ENCODE measurements at places on chromosomes 2 and 18. TPM values are rescaled to one million over a fixed set of nuclear protein-coding genes. Genes with fewer than 3 reads are reported as not detected.

GRCh38 chr2:42141687-42142546 lies 27.2 kb upstream of the EML4 start:
- H3K4me3 ChIP-seq = peak overlapping the region; percentile 64
- no peaks in the 10 kb centered on the region for H3K36me3 ChIP-seq
- peak overlapping the region; percentile 42 for H3K27ac ChIP-seq
- H3K27me3 ChIP-seq = no peaks in the 10 kb centered on the region
- DNase-seq = peak; percentile 45

- no peaks in the 10 kb centered on the region for H3K36me3 ChIP-seq
- peaks cover 21% of the 10 kb centered on the region for H3K4me1 ChIP-seq
- DNase-seq = no peak
- H3K27me3 ChIP-seq = no peaks in the 10 kb centered on the region
- H3K27ac ChIP-seq = no peak overlapping the region
- no peak overlapping the region for H3K4me3 ChIP-seq
These were observed 55.4 kb upstream of the CD28 start for GRCh38 chr2:203650860-203651613.

GRCh38 chr2:171210864-171211431 lies 50.3 kb upstream of the TLK1 start:
- no peak overlapping the region for H3K4me3 ChIP-seq
- DNase-seq = no peak
- H3K4me1 ChIP-seq = peaks cover 53% of the 10 kb centered on the region
- H3K36me3 ChIP-seq = 0 out of 2 replicates have a peak, but pooled peaks cover 3% of the 10 kb centered on the region
- H3K27me3 ChIP-seq = no peaks in the 10 kb centered on the region
- peak overlapping the region; percentile 83 for H3K27ac ChIP-seq

GRCh38 chr2:161041356-161041755 lies 118.9 kb upstream of the TANK start:
- no peak overlapping the region for H3K27ac ChIP-seq
- no peaks in the 10 kb centered on the region for H3K4me1 ChIP-seq
- H3K27me3 ChIP-seq = no peaks in the 10 kb centered on the region
- no peaks in the 10 kb centered on the region for H3K36me3 ChIP-seq
- no peak for DNase-seq

DNA sequence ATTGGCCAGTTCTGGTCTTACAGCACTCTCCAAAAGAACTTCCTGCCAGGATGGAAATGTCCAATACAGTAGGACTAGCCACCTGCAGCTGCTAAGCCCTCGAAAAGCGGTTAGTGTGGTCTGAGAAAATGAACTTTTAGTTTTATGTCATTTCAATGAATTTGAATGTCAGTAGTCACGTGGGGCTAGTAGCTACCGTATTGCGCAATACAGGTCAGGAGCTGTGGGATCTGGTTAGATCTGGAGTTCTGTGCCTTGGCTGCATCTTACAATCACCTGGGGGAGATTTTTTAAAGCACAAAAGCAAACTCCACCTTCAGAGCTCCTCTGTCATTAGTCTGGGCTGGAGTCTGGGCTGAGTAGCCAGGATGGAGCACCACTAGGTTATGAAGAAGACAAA lies 35.9 kb downstream of the C1QL2 start:
- no peaks in the 10 kb centered on the region for H3K36me3 ChIP-seq
- H3K4me3 ChIP-seq = no peak overlapping the region
- no peak for DNase-seq
- peaks cover 52% of the 10 kb centered on the region for H3K4me1 ChIP-seq
- H3K27me3 ChIP-seq = peaks cover 31% of the 10 kb centered on the region

GRCh38 chr2:219484343-219485200 lies 14.1 kb upstream of the GMPPA start:
- H3K4me1 ChIP-seq = peaks cover 35% of the 10 kb centered on the region
- DNase-seq = peak; percentile 65
- H3K27ac ChIP-seq = no peak overlapping the region

DNA sequence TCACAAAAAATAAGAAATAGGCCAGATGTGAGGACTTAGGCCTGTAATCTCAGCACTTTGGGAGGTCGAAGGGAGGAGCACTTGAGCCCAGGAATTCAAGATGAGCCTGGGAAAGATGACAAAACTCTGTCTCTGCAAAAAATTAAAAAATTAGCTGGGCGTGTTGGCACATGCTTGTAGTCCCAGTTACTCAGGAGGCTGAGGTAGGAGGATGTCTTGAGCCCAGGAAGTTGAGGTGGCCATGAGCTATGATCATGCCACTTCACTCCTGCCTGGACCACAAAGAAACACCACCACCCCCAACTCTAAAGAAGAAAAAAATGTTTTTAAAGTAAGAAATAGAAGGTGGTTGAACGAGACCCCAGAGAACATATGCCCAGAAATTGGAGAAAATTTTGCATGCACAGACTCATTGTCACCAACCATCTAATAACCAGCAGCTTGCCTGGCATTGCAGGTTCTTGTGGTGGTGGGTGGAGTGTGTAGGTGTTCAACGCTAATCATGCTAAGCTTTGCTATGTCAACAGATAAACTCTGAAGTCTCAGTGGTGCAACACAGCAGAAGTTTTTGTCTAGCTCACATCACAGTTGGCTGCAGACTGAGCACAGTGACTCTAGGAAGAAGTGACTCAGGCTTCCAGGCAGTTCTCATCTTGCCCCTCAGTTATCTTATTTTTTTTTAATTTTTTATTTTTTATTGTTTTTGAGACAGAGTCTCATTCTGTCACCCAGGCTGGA lies 18.6 kb downstream of the ARL4C start:
- H3K27ac ChIP-seq = no peak overlapping the region
- DNase-seq = no peak
- no peaks in the 10 kb centered on the region for H3K27me3 ChIP-seq
- no peak overlapping the region for H3K4me3 ChIP-seq
- no peaks in the 10 kb centered on the region for H3K36me3 ChIP-seq

DNA sequence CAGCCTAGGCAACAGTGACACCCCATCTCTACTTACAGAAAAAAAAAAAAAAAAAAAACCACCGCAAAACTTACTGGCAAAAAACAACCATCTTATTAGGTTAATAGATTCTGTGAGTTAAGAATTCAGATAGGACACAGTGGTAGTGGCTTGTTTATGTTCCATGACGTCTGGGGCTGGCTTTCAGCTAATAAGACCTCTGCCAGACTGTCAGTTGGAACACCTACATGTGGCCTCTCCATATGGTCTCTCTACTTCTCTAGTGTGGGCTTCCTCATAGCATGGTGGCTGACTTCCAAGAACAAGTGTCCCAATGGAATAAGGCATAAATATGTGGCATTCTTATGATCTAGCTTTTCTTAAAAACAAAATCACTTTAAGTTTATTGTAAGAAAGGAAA lies 94.0 kb upstream of the OTX1 start:
- H3K4me1 ChIP-seq = no peaks in the 10 kb centered on the region
- H3K4me3 ChIP-seq = no peak overlapping the region
- H3K27ac ChIP-seq = no peak overlapping the region
- no peaks in the 10 kb centered on the region for H3K36me3 ChIP-seq
- no peak for DNase-seq

GRCh38 chr2:120489023-120489422 lies 143.1 kb downstream of the INHBB start:
- H3K4me3 ChIP-seq = no peak overlapping the region
- peaks cover 35% of the 10 kb centered on the region for H3K27me3 ChIP-seq
- no peak for DNase-seq
- 0 out of 2 replicates have a peak, but pooled peaks cover 2% of the 10 kb centered on the region for H3K4me1 ChIP-seq
- no peaks in the 10 kb centered on the region for H3K36me3 ChIP-seq

DNA sequence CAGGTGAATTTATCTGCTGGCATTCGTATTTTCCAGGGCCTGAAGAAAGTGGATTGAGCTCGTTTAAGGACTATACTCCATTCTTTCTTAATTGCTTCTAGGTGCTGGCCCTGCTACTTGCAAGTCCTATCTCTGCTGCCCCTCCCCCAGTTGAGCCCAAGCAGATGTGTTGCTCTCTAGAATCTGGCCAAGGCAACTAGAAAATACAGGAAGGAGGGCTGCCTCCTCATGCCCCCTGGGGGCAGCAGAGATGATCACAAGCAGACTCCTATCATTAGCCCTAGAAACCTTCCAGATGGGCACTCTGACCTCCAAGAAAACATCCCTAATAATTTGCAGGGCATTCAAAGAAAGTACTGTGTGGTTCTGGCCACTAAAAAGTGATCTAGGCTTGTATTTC lies 72.5 kb upstream of the CYP26B1 start:
- H3K36me3 ChIP-seq = no peaks in the 10 kb centered on the region
- H3K27me3 ChIP-seq = no peaks in the 10 kb centered on the region
- H3K4me1 ChIP-seq = peaks cover 14% of the 10 kb centered on the region
- no peak overlapping the region for H3K4me3 ChIP-seq

- H3K27me3 ChIP-seq = no peaks in the 10 kb centered on the region
- H3K36me3 ChIP-seq = no peaks in the 10 kb centered on the region
- H3K27ac ChIP-seq = no peak overlapping the region
- DNase-seq = no peak
- H3K4me1 ChIP-seq = peaks cover 5% of the 10 kb centered on the region
These were observed 128.0 kb upstream of the CCDC150 start for GRCh38 chr2:196511258-196512168.

CPLX4 gene
- total RNA-seq = not detected

ARHGAP25 gene
- total RNA-seq = 3.4 TPM

MEP1B gene
- total RNA-seq = not detected

All from WTC11 (cell line).